Stimulated activated naive CD4-positive, alpha-beta T cell treated with Interleukin-2 at 50 U/mL for 16 hours (primary cell): ENCODE measurements at places on chromosomes 16 and 17.

GRCh38 chr17:55266051-55266957 is 1.5 kb downstream of the HLF start:
- DNase-seq = no peak

DNA sequence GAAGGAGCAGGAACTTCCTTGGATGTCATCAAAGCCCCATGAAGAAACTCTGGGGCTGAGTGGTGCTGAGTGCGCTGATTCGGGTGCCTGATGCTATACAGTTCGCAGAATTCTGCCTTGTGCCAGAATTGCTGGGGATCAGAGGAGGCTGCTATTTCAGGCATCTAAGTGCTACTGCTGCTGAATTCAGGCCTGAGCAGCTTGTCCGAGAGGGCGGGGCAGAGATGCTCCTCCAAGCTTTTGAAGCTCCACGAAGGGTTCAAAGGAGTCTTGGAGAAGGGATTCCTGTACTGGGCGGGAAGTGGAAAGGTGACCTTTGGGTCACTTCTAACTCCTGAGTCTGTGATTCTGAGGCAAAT is 227.8 kb downstream of the CCDC182 start:
- no peak for DNase-seq

DNA sequence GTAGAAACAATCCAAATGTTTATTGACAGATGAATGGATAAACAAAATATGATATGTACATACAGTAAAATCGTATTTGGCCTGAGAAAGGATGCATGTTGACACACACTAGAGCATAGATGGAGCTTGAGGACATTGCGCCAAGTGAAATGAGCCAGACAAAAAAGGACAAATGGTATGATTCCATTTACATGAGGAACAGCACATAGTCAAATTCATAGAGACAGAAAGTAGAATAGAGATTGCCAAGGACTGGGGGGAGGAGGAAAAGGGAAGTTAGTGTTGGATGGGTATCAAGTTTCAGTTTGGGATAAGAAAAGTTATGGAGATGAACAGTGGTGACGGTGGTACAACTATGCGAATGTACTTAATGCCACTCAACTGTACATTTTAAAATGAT is 47.9 kb downstream of the COPRS start:
- DNase-seq = no peak

DNA sequence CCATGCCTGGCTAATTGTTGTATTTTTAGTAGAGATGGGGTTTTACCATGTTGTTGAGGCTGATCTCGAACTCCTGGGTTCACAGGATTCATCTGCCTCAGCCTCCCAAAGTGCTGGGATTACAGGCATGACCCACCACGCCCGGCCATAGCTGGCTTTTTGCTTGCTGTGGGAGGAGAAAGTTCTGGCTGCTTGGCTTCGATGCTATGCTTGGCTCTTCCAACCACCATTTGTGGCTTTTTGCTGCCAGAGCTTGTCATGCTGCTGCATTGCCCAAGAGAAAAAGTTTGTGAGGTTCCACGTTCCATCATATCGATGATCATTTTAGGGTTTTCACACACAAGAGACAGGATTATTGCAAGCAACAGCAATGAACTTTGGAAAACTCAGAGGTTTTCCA is 16.2 kb downstream of the BMERB1 start:
- DNase-seq = no peak

DNA sequence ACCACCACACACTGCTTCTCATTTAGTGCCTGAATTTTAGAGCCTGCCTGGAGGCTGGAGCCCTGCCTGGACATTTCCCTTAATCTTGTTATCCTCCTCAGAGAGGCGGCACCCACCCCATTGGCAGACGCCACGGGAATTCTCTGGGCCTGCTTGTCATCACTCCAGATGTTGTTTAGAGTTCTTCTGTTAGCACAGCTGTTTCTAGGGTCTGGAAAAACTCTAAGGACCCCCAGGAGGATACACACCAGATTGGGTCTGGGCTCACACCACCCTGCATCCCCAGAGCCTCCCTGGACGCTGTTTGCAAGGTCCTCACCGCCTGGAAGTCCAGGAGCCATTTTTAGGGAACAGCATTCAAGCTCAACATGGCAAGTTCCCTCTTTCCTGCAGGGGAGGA is 565 bp upstream of the XAF1 start:
- DNase-seq = no peak

DNA sequence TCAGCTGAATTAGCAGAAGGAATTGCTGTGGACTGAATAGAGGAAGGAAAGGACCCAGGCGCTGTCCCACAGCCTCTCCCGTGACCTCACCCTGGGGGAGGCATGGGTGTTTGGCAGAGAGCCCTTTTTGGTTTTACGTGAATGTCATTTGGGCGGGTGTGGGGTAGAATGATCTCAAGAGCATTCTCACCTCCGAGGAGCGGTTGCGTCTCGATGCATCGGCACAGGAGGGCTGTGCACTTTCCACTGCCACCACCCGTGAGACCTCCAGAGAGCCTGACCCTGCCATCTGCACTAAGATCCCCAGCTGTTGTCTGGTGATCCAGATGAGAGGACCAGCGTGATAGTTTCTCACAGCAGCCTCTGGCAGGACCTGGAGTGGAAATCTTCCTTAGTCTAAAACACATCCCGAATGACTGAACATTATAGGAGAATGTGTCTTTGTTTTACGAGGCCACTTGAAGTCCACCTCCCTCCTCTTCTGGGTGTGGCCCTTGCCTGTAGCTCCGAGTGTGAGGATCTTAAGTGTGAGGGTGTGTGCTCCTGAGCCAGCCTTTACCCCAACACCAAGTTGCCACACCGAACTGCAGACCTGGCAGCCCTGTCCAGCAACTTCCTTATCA is 29.3 kb downstream of the FOXK2 start:
- no peak for DNase-seq

DNA sequence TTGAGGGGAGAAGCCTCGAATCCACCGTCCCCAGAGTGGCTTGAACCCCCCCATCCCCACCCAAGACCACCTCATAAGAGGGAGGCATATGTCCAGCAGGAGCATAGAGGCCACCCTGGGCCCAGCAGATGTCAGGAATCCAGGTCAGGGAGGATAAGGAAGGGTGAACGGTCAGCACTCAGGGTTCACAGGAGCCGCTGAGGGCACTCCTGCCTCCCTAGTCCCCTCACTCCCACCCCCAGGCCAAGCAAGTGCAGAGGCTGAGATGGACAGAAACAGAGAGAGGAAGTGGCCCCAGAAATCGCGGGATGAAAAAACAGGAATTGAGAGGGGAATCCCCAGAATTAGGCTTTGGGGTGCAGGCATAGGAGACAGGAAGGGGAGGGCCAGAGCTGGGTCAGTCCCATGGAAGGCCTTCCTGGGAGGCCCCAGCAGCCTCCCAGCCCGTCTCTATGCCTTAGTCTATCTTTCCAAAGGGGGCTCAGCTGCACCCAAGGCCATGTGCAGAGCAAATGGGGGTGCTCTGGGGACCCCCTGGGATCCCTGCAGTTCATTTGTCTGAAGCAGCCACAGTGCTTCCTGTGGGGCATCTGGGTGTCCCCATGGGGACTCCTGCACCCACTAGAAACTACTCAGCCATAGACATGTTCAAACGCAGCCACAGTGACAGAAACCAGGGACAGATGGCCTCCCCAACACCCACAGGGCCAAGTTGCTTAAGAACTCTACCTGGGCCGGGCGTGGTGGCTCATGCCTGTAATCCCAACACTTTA is 1.7 kb downstream of the CMTM3 start:
- DNase-seq = no peak

DNA sequence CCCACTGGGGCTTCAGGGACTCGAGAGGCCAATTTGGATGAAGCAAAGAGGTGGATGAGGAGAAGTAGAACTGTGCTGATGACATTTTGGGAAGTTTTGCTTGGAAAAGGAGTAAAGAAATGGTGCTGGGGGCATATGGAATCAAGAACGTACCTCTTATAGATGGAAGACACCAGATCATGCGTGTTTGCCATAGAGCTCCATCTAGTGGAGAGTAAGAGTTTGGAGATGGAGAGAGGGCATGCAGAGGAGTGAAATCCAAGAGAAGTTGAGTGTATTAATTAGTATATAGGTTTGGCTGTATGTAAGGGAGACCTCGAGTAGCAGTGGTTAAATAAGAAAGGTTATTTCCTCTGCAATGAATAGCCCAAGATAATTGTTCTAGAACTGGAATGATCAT is 56.0 kb downstream of the SHISA6 start:
- DNase-seq = no peak

DNA sequence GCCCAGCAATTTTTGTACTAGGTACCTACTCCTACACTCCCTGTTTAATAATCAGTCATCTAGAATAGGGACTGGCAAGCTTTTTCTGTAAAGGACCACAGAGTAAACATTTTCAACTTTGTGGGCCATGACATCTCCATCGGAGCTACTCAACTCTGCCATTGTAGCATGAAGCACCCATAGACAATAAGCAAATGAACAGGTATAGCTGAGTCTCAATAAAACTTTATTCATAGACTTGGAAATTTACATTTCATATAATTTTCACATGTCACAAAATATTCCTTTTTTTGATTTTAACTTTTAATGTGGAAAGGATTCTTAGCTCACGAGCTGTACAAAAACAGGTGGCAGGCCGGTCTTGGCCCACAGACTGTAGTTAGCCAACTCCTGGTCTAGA is 345.8 kb downstream of the SOX9 start:
- no peak for DNase-seq

DNA sequence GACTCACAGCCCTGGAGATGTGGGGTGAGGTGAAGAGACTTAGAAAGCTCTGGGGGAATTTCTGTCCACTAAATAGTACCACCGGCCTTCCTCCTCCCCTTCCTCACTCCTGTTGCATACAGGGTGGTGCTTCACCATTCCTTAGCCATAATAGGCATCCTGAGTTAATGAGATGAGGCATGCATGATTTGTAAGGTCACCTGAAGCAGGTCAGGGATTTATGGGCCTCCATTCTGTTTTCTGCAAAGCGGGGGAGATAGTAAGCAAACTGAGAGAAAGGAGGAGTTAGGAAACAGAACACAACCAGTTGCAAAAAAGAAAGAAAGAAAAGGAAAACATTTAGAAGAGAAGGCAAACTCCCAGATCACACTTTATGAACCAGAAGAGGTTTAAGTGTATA is 9.3 kb upstream of the MYOCD start:
- no peak for DNase-seq

GRCh38 chr17:81512562-81513371 is at the start of gene ACTG1:
Gene ACTG1, minus strand, starts transcription at chr17:81512799. Its CDS starts 445 bp downstream, at chr17:81512354.
- peak; percentile 84 for DNase-seq

DNA sequence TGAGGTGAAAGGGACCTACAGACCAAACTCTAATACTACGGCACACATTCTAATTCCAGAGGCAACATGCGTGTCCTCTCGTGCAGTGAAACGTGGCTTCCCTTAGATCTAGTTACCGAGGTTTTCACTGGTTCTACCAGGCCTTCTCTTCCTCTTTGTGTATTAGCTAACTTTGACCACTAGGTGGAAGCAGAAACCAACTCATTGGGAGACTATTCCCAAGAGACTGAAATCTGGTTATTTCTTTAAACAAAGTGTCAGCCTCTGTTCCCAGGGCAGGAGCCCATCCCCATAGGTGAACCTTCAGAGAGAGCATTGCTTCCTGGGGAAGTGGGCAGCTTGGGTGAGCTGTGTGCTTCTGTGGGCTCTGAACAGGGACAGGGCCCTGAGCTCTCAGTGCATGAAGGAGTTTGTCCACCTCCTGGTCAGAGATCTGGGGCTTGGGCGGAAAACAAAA is 19.7 kb upstream of the RCVRN start:
- no peak for DNase-seq

GRCh38 chr16:81676066-81676882 is 102.8 kb upstream of the PLCG2 start:
- no peak for DNase-seq

DNA sequence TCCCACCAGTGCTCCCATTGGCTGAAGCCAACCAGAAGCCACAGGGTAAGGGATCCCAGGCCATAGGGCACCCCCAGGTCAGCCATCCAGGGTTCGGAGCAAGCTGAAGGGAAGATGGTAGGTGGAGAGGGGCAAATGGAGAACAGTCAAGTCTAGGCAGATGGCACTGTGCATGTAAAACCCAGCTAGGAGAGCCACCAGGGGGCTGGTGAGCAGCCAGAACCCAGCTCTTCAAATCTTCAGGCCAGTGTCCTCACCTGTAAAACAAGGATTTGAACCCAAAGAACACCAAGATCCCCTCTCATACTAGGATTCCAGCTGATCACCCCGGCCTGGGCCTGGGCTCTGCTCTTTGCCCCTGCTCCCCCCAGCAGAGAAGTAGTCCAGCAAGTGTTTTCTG is 43.5 kb downstream of the GINS3 start:
- no peak for DNase-seq

GRCh38 chr16:24863582-24864437 is 18.0 kb downstream of the SLC5A11 start:
- no peak for DNase-seq

- peak; percentile 69 for DNase-seq
Observed at GRCh38 chr16:30434852-30435251, 5.0 kb upstream of the DCTPP1 start.

DNA sequence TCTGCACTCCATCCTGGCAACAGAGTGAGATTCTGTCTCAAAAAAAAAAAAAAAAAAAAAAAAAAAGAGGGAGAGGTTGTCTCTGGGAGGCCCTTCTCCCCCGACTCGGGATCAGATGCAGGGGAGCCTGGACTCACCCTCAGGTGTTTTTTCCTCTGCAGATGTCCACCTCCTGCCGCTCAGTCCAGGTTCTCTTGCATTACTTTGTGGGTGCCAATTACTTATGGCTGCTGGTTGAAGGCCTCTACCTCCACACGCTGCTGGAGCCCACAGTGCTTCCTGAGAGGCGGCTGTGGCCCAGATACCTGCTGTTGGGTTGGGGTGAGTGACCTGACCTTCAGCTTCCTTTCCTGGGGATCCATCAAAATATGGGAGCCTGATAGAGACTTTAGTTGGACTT is 34.1 kb downstream of the GLP2R start:
- no peak for DNase-seq

DNA sequence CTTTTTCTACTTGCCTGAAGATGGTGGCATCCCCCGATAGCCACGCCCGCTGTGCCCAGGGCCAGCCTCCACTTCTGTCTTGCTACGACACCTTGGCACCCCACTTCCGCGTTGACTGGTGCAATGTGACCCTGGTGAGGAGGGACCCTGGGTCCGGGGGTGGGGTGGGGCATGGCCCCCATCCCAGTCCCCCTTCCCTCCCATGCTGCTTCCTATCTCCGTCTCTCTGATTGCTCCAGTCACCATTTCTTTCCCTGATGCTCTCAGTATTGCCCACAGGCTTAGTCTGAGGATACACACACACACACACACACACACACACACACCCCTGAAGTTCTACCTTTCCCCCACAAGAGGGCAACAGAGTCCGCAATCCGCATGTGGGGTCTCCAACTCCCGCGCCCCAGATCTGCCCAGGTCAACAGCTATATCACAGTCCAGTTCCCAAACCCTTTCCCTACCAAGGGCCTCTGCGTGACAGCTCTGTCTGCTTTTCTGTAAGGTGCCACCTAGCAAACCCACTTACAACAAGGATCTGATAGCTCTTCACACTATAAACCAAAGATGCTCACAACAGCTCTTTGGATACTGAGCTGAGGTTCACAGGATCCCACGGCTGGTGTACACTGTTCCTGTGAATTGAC is 3.4 kb downstream of the SGCA start:
- DNase-seq = peak; percentile 34

DNA sequence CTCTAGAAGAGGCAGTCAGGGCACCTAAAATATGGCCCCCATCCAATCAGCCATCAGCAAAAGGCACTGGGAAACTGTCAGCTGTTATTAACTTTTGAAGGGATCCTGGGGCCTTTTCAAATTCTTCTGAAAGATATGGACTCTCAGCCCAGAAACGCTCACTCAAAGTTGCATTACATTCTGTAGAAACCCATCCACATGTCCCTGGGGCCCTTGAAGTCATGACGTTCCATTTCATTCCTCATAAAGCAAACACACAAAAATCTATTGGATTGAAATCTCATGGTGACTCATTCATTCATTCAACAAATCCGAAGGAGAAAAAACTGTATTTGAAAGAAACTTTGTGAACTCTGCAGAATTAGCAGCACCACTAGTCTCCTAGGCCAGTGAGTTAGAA is 215.3 kb downstream of the C16orf95 start:
- no peak for DNase-seq
